Stomach (tissue), 19 donors: ENCODE measurements at places on chromosomes 5 and 9. TPM values are rescaled to one million over a fixed set of nuclear protein-coding genes. Genes with fewer than 3 reads are reported as not detected.

GRCh38 chr5:32405507-32405906, 39.0 kb downstream of the ZFR start:
- DNase-seq, result no peak

DNA sequence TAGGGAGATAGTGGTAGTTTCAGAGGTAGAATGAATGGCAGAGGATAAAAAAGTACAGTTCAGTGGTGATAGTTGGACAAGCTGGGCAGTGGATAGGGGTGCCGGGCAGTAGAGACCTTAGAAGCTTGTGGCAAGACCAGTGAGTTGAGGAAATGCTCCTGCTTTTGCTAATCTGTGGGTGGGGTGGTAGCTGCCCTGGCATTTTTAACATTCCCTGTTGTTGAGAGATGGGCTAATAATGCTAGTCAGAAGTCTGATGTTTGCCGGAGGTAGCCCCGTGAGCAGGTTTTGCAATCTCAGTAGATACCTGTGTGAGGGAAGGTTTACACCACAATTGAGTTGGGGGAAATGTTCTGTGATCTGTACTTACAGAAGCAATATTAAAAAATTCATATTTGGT, 91.1 kb downstream of the TRIO start:
- no peak for DNase-seq

DNA sequence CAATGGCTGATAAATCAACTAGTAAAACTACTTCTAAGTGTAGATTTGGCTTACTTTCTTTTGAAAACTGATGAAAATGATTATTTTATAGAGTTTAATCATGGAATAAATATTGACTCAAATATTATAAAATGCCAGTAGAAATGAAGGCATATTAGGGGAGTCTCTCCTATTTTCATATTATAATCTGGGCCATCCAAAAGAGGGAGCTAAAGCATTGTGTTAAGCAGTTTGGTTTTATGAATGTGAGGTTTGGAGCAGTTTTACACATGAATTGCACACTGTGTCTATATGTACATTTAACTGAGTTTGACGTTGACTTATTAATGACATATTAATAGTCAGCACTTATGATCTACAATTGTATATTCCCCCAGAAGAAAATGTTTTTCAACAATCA, 17.4 kb downstream of the CDH9 start:
- DNase-seq, result no peak

GRCh38 chr9:136726631-136727191, 14.3 kb downstream of the DIPK1B start:
- peak; percentile 71 for DNase-seq

DNA sequence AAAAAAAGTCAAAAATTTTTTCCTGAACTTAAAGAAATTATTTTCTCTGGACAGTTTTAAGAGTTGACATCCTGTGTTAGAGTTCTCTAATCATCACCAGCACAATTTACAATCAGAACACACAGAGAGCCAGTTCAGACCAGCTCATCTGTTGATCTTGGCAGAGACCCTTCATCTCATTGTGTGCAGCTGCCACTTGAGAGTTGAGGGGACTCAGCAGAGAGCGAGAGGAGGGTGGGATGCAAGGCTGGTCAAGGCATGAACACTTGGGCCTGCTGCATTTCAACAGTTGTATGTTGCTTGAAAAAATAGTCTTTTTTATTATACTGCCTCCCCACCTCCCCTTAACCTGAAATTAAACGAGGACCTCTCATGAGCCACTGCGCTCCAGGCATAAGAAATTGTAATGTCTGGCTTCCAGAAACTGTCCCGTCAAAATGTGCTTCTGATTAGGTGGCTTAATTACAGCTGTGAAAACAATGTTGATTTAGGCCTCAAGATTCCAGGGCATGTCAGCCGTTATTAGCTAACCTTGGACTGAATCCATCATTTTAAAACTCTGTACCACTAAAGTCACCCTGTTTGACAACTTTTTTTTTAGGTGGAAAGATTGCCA, 383.6 kb downstream of the CCDC171 start:
- DNase-seq, result peak; percentile 29

- DNase-seq, result no peak
Observed at GRCh38 chr9:2356041-2356790, 265.4 kb upstream of the VLDLR start.

- no peak for DNase-seq
Observed at GRCh38 chr9:1995084-1995483, 20.1 kb upstream of the SMARCA2 start.

- DNase-seq, result no peak
Observed at GRCh38 chr5:126400621-126401251, 22.5 kb upstream of the GRAMD2B start.

GRCh38 chr5:124643336-124643735, 103.1 kb downstream of the ZNF608 start:
- no peak for DNase-seq

DNA sequence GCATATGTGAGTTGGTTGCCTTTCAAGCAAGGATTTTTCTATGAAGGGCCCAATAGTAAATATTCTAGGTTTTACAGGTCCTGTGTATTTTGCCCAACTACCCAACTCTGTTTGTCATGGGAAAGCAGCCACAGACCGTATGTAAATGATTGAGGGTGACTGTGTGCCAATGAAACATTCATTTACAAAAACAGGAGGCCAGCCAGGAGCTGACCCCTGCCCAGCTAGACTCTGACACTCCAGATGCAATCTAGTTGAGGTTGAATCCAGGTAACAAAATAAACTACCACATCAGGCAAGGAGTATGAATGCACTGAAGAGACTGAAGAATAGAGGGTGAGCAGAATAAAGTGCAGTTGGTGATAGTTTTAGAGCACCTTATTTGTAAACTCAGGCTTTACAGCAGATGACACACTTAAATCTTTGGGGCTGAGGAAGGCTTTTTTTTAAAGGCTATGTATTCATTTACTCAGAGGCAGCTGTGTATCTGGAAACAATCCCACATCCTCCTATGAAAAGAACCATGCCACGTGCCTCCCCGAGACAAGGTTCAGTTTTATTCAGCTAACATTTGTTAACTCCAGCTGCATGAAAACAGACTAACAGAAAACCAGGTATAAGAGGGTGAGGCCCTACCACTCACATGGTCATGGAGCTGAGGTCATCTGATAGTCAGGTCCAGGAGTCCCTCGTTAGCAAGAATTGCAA, 60.7 kb downstream of the SLC1A1 start:
- DNase-seq, result no peak

DNA sequence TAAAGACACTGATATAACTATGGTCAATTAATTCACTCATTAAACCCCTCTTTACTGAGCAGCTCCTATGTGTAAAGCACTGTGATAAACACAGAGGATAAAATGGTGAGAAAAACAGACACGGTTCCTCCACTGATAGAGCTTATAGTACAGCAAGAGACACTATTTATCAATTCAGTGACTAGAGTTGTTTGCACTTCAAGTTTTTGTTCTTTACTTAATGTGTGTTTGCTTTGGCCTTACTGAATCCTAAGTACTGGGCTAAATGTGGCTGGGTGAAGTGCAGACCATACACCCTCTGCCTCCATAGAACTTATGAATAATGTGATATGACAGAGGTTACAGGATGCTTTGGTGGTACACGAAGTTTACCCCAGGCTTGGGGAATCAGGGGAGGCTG, 80.1 kb upstream of the ITGA1 start:
- DNase-seq, result no peak

- peak; percentile 56 for DNase-seq
Observed at GRCh38 chr9:137083394-137084004, 3.3 kb upstream of the MAN1B1 start.

DNA sequence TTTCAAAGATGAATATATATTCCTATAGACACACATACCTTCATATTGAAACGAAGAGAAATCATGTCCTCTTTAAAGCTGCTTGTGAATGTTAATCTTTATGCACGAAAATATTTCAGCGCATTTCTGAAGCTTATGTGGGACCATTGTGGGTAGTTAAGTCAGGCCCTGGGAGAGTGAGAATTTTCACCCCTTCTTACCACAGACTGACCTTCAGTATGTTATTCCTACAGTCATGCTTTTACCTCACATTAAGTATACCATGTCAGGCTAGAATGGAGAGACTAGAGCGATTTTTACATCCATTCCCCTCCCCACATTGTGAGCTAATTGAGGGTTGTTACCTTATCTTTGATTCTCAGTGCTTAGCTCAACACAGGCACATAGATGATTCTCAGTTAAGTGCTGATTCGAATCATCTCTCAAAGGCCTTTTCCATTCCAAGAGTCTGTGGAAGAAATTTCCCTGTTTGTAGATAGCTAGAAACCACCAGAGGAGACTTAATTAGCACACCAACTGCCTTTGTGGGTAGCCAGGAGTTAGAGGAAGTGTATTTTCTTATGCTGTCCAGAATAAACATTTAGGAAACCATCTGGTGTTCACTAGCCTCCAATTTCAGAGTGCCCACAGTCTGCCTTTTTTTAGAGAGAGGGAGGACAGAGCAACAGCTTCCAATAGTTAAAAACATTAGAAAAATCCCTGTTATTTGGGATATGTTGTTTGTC, 110.5 kb downstream of the MEGF10 start:
- DNase-seq, result no peak

GRCh38 chr9:114053246-114054005, 24.7 kb downstream of the AMBP start:
- DNase-seq, result peak; percentile 45

GRCh38 chr9:121369595-121370265, at the start of gene STOM:
TSS of gene STOM (minus strand) at chr9:121370250. CDS start at chr9:121370187, 63 bp downstream.
- peak; percentile 89 for DNase-seq

DNA sequence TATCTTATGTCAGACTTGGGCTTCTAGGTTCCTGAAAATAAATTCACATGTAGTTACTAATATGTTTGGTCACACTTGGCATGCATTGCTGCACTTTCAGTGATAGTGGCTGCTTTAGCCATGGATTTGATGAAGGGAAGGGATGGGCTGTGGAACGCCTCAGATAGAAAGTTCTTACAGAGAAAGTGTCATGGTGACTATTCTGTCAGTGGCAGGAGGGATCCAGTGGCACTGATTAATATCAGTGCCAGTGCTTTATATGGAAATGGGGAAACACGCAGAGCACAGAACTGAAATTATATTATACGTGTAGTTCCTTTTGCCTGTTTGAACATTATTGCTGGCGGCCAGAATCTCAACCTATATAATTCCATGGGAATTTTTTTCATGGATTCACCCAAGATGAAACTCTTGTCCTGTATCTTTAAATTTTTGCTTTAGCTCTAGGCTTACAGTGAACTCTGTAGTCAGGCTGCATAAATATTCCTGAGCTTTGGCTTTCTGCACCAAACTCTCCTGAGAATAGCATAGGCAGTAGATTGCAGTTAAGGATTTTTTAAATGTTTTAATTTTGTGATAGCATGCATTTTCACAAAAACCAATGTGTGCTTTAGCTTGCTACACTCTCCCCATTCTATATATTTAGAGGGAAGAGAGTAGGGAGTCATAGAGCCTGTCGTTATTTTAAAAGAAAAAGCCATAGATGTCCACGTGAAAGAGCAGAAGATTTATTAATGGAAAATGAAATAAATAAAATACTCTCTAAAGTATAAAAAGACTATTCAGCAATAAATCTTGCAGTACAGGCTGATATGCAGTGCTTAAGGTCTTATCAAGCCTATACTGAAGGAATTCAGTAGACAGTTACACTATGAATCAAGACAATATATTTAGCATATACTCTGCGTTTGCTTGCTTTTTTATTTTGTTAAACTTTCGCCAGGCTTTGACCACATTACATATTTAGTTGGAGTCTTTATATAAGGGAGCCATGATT, 98.7 kb downstream of the EDIL3 start:
- peak; percentile 25 for DNase-seq

- no peak for DNase-seq
Observed at GRCh38 chr5:9294793-9295465, 250.9 kb downstream of the SEMA5A start.

- DNase-seq, result no peak
Observed at GRCh38 chr5:112385566-112385965, 33.5 kb downstream of the EPB41L4A start.

DNA sequence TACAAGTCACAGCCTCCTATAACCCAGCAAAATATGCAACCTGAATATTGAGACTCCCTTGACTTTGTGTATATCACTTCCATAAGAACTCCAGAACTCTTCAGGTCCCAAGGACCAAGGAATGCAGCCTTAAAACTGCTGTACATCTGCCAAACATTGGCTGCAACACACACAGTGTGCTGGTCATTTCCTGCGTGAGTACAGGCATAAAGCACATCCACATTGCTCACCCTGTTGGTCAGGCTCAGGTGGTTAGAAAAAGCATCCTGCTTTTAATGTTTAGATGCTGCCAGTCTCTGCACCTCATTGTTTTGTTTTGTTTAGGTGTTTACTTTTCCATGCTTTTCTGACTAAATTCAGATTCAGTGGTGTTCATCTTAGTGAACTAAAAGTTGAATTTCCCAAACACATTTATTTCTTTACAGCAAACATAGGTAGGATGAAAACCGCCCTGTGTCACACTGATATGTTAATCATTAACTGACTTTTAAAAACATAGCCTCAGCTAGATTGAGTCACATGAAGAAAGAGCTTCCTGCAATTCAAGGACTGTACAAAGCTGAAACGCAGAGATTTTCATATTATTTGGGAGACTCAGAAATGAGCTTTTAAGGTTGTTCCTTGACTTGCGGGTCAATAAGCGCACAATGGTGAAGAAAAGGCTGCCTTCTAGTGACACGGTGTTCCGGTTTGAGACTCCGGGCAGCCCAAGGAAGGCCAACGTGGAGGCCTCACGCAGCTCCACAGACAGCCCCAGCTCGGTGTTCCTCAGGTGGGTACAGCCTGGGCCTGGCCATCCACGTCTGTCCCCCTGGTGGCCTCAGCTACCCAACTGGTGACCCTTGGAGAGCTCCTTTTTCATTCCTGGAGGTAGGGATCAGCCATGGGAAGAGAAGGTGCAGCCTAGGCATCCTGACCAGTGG, 52.2 kb upstream of the GRAMD2B start:
- DNase-seq, result peak; percentile 40

Gene FBXW2
- 55.6 TPM for total RNA-seq

Gene CTXN3
- not detected for total RNA-seq

Gene PCDHAC2
- total RNA-seq, result 2.6 TPM

Gene SV2C
- total RNA-seq, result 1.4 TPM

Gene TLX3
- total RNA-seq, result not detected
